ENCODE measurements at places on chromosomes 4 and X.
A peak's percentile ranks its signal among the peaks of the same experiment; 100 is the strongest.

DNA sequence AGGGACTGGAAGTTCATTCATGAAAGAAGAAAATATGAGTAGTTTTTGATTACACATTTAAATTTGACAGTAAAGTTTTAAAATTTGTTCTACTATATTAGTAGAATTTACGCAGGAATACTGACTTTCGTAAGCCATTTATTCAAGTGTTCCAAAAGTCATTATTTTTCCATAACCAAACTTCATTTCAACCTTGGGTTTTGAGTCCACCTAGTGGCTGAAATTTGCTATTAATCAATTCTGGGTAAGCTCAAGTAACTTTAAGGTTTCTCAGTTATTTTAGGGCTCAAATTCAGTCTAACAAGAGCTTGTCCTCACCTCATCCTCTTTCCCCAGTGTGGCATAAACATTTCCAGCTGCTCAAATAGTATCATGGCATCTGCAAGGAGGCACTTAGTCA lies 175.4 kb downstream of the SH3BGRL start:
- DNase-seq, result no peak

DNA sequence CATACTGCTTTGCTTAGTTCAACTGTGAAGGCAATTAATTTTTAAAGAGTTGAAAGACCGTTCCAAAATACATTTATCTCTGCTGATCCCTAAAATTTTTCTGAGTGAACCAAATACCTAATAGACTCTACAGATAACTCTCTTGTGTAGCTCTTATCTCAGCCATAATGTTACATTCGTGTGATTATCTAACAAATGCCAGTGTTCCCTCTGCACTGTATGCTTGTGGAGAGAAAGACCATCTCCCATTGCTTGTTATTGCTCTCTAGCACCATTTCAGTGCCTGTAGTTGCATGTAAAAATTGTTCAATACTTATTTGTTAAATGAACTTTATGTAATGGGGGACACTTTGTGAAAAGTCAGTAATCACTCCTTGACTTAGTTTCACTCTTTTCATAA lies 81.3 kb upstream of the ATOH1 start:
- DNase-seq, result no peak

DNA sequence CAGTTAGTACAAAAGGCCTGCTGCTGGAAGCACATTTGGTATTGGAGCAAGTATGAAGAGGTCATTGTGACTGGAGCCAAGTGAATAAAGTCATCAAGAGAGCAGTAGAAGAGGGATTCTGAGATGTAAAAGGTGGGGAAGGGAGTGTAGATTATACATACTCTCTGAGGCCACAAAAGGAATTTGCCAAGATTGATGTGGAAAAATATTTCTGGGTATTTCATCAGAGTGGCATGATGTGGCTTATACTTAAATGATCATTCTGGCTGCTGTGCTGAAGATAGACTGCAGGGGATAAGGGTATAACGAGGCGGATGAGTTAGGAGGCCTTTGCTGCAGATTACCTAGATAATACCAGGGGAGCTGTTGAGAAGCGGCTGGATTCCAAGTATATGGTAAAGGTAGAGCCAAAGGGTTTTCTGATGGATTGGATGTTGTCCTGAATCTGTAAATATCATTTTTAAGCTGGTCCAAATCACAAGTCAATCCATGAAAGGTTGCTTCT lies 231.8 kb upstream of the AGA start:
- no peak for DNase-seq

DNA sequence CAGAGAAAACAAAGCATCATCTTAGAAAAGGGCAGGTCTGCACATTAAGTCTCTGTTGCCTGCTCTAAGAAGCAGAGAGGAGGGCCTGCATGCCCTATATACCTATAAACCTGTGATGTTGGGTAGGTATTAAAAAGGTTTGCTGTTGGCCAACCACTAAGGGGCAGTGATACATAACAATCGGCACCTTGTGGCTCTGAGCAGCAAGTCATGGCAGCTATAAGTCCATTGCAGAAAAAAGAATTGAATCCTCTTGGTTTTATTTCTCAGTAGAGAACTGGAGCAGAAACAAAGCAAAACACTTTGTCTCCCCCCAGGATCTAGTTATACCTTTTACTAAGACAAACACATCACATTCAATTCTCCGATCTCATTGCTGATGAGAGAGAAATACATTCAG lies 1364.4 kb downstream of the STIM2 start:
- no peak for DNase-seq

DNA sequence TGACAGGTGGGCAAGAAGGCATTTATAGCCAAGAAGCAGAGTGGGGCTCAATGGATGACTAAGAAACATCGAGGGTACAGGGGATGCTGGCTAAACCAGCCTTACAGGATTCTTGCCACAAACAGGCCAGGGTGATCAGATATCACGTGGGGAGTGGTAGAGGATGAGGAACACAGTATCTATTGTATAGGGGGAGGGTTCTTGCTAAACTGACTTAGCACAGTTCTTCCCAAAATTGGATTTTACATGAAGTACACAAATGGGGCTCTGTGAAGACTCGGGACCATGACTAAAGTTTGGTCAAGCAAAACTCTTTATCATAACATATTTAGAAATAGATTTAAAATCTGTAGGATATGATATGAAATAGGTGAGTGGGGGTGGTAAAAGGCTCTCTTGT lies 144.0 kb upstream of the ATOH1 start:
- DNase-seq, result no peak

- DNase-seq, result peak; percentile 5
Observed at GRCh38 chrX:7068939-7069367, 78.6 kb upstream of the STS start.

DNA sequence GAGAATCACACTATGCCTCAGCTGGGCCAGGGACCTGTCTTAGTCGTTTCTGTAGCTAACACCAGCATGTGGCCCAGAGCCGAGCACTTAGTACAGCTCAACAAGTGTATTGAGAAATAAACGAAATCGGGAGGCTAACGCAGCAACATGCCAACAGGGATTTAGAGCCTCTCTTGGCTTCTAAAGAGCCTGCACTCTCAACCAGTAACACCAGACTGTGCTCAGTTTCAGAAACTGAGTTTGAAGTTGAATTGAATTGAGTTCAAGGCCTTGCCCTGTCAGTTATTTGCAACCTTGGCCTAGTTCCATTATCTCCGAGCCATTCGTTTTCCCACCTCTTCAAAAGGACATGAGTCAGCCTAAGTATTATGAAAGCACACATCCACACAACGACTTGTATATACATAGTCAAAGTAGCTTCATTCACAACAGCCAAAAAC lies 71.3 kb upstream of the LDB2 start:
- DNase-seq, result no peak

DNA sequence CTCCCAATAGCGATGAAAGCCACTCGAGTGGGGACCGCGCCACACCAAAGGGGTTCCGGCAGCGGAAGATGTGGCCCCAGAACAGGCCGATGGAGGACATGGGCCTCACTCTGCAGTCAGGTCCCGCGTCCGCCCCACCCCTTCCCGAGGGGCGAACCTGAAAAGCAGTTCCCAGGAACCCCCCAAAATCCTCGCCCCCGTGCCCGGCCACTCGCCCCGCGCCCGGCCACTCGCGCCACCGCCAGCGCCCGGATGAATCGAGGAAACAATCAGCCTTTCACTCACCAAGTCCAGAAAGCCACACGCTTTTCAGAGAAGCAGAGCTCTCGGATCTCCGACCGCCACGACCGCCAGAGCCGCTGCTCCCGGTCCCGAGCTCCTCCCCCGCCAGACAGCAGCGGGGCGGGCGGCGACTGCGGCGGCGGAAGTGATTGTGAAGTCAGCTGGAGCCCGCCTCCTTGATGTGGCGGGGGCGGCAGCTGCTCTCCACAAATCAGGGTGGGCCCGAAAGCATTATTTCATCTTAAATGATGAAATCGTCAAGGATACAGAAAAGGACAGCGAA lies at the start of gene PJA1:
Gene PJA1 (minus strand): TSS at position 367 of the 565 bp plus-strand sequence. CDS start 2,380 bp downstream, outside the sequence.
- DNase-seq, result peak; percentile 73

- DNase-seq, result no peak
Observed at GRCh38 chr4:1547856-1548826, 136.0 kb downstream of the FAM53A start.

DNA sequence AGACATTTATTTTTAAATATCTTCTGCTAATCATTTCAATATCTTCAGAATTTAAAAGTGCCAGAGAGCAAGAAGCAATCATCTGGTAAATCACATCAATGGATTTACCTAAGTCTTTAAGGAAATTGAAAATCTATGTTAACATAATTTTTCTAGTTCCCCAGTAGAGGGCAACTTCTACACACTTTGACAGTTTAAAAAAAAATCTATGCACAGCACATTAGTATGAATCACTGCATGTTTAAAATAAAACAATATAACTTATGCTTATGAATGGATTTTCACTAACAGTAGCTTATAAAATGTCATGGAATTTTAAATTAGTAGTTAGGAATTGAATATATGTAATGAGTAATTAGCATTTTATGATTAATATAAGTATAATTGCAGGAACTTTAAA lies 126.5 kb downstream of the REELD1 start:
- DNase-seq, result no peak

DNA sequence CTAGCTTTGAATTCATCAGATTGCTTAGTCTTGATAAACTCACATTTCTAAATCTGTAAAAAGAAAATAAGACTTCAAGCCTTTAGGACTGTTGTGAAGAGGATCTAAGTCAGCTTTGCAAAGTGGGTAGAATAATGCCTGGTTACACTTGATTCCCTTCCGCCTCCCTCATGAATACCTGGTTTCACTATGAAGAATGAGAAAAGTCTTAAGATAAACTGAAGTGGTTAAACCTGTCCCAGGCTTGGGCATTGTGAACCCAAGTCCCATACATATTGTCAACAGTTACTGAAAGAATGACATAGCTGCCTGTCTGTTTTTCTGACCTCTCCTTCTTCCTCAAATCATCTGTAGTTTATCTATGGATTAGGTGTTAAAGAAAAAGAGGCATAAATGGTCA lies 16.7 kb upstream of the GBA3 start:
- DNase-seq, result no peak

- DNase-seq, result no peak
Observed at GRCh38 chr4:176377780-176378179, 58.0 kb downstream of the SPCS3 start.

GRCh38 chrX:68286076-68286475 lies 147.2 kb downstream of the OPHN1 start:
- no peak for DNase-seq

- peak; percentile 50 for DNase-seq
Observed at GRCh38 chrX:87900320-87900908, 382.8 kb downstream of the KLHL4 start.

- no peak for DNase-seq
Observed at GRCh38 chrX:117607561-117607960, 509.0 kb downstream of the KLHL13 start.

DNA sequence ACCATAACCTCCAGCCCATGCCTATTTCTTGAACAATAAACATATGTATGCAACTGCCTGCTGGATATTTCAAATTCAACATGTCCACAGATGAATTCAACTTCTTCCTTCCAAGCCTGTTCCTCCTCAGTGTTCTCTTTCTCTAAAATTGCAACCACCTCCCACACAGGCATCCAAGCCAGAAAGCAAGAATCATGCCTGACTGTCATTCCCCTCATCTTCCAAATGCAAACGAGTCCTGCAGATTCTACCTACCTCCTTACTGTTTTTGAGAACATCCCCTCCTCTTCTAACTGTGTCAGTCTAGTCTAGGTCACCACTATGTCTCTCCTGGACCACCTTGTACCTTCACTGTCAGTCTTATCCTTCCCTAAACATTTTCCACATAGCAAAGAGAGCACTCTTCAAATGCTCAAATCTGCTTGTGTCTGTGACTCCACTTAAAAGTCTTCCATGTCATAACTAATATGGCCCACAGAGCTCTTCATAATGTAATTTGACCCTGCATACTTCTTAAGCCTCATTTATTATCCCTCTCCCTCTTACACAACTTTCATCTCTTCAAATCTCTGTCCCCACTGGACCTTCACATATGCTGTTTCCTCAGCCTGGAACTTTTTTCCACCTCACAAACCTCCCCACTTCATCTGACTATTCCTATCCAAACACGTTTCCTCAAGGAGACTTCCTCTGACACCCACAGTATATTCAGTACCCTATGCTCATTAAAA lies 25.7 kb downstream of the MAPK10 start:
- DNase-seq, result no peak

DNA sequence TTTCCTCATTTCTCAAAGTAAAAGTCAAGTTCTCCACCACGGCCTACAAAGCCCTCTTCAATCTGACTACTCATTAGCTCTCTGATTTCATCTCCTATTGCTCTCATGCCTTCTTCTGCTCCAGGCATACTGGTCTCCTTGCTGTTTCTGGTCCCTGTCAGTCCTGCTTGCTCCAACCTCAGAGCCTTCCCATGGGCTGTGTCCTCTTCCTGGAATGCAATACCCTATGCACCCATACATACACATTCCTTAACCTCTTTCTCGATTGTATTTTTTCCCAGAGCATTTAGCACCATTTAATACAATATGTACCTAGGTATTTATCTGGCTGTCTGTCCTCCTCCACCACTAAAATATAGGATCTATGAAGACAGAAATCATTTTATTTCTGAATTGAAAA lies 385.2 kb downstream of the GASK1B start:
- DNase-seq, result no peak

DNA sequence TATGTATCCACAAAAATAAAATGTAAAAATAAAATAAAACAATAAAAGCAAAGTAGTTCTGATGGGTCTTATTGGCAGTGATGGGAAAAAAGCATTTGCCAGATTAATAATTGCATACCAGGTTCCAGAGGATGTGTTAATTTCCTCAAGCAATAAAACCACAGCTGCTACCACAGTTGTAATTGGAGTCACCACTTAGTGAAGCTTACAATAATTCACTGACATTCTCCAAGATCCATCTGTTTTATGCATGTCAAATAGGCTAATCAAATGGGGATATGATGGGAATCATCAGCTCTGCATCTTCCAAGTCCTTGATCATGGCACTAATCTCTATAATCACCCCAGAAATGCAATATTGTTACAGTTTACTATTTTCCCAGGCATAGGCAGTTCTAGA lies 123.5 kb upstream of the EMCN start:
- DNase-seq, result no peak

- no peak for DNase-seq
Observed at GRCh38 chr4:185323606-185324005, 72.1 kb downstream of the LRP2BP start.

- DNase-seq, result no peak
Observed at GRCh38 chr4:67687636-67688035, 13.3 kb downstream of the UBA6 start.

- DNase-seq, result peak; percentile 82
Observed at GRCh38 chrX:12970691-12971202, 4.2 kb upstream of the TMSB4X start.

GRCh38 chrX:109886122-109886761 lies 116.7 kb upstream of the TMEM164 start:
- DNase-seq, result peak; percentile 21

DNA sequence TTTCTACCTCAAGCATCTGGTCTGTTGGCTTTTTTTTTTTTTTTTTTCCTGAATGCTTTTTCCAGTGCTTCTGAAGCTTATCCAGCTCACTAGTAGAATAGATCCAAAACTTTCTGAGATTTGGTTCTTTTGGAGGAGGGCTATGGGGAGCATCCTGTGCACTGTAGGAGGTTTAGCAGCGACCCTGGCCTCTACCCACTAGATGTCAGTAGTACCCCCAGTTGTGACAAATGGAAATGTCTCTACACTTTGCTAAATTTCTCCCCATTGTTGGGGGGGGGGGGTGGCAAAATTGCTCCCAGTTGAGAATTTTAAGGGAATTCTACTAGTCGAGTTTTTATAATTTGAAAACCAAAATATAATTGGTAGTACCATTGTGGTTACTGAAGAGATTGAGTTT lies 23.0 kb upstream of the PPA2 start:
- no peak for DNase-seq
